ENCODE measurements at places on chromosomes 3 and 15.

DNA sequence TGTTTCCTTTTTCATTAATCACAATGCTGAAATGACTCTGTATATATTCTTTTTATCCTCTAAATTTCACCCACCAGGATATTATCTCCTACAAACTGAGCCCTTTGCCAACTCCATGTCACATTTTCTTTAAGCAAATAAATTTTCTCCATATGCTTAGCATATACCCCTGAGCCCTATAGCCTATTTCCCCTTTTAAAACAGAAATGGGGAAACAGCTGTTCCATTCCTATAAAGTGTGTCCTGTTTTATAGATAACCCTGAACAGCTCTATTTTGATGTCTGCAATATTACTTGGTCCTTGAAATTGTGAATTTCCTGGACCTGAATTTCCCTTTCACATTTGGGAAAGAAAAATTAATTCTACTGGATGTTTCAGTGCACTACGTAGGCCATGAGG, 15.6 kb upstream of the FILIP1L start:
- no peak for DNase-seq

DNA sequence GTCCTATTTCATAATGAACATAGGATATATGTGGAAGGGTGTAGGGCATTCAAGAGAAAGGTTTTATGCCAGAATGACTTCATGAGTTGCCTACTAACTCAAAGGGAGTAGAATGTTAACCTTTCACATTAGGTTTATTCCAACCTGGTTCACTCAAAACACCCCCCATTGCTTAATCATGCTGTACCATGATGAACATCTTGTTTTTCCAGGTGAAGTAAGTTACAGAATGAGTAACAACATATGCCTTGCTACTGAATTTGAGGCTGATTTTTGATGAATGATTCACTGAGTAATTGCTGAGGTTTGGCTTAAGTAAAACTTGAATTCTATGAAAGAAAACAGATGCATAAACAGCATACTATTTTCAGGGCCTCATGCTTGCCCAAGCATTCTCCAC, 5.9 kb upstream of the CLDN16 start:
- no peak for DNase-seq

GRCh38 chr3:65979731-65980130, 59.0 kb downstream of the MAGI1 start:
- DNase-seq: no peak

DNA sequence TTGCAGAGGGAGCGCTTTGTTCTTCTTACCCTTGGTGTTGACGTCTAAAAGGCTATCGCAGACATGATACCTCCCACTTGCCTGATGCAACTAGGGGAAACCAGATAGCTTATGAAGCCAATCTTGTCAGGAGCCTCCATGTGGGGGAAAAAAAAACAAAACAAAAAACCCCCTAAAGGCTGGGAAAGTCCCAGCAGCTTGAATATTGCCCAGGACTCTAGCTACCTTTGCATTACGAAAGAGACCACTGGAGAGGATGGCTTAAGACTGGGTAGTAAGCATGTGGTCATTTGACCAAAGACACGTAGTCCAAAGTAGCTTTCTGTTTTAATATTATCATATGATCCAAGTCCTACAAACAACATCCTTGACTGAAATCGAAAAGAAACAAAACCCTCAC, 120.7 kb upstream of the WNT5A start:
- no peak for DNase-seq

- no peak for DNase-seq
These were observed 32.3 kb upstream of the MFSD1 start for GRCh38 chr3:158769549-158769948.

GRCh38 chr3:195124378-195124992, 146.5 kb downstream of the XXYLT1 start:
- no peak for DNase-seq
